A375 (cell line): ENCODE measurements at places on chromosomes 12 and 14. TPM values are rescaled to one million over a fixed set of nuclear protein-coding genes. Genes with fewer than 3 reads are reported as not detected.

PDZRN4 gene
- total RNA-seq: not detected in 2 replicates

FAM90A1 gene
- total RNA-seq: 0.53 and 0.61 TPM in 2 replicates

ITGB7 gene
- 2.2 and 5.1 TPM in 2 replicates for total RNA-seq

ESR2 gene
- 0.15 TPM in 1 of 2 replicates, not detected in the other for total RNA-seq

PIANP gene
- 0.08 TPM in 1 of 2 replicates, not detected in the other for total RNA-seq

SUPT16H gene
- 104 and 106 TPM in 2 replicates for total RNA-seq

VRTN gene
- total RNA-seq: not detected in 2 replicates

ACVRL1 gene
- 0.16 and 0.53 TPM in 2 replicates for total RNA-seq

KRT72 gene
- not detected in 2 replicates for total RNA-seq

GCH1 gene
- total RNA-seq: 3.0 and 3.4 TPM in 2 replicates

RABGGTA gene
- total RNA-seq: 30.0 and 35.3 TPM in 2 replicates

TDRD9 gene
- total RNA-seq: not detected in 2 replicates

GPR65 gene
- total RNA-seq: 0.03 TPM in 1 of 2 replicates, not detected in the other

EPYC gene
- not detected in 2 replicates for total RNA-seq

NRIP2 gene
- not detected in 2 replicates for total RNA-seq

REC8 gene
- 1.2 and 3.3 TPM in 2 replicates for total RNA-seq

FAM222A gene
- total RNA-seq: 4.7 and 7.3 TPM in 2 replicates

CAPZA3 gene
- total RNA-seq: not detected in 2 replicates

ADCK1 gene
- 2.5 and 3.1 TPM in 2 replicates for total RNA-seq

KRT6C gene
- total RNA-seq: not detected in 2 replicates

AMDHD1 gene
- total RNA-seq: 0.40 and 0.45 TPM in 2 replicates

CLEC4C gene
- not detected in 2 replicates for total RNA-seq

NTF3 gene
- total RNA-seq: not detected in 2 replicates

RAD9B gene
- total RNA-seq: 0.24 and 0.26 TPM in 2 replicates

DTX1 gene
- 3.5 and 4.8 TPM in 2 replicates for total RNA-seq

DHRS2 gene
- 14.6 and 15.6 TPM in 2 replicates for total RNA-seq

TCL1B gene
- not detected in 2 replicates for total RNA-seq

MOAP1 gene
- total RNA-seq: 22.6 and 22.7 TPM in 2 replicates

BTBD7 gene
- total RNA-seq: 7.0 and 10.1 TPM in 2 replicates

AQP6 gene
- 0.26 and 0.88 TPM in 2 replicates for total RNA-seq

HAL gene
- 0.19 and 1.7 TPM in 2 replicates for total RNA-seq

MGAT4C gene
- total RNA-seq: 0.41 and 0.90 TPM in 2 replicates

GPR137C gene
- not detected in 2 replicates for total RNA-seq

RTN1 gene
- total RNA-seq: 0.32 and 0.34 TPM in 2 replicates

MYO1H gene
- total RNA-seq: not detected in 2 replicates

SYT1 gene
- 10.3 and 11.2 TPM in 2 replicates for total RNA-seq

CIDEB gene
- total RNA-seq: not detected in 2 replicates

SERPINA9 gene
- total RNA-seq: not detected in 2 replicates

PLEKHD1 gene
- 0.05 TPM in 1 of 2 replicates, not detected in the other for total RNA-seq
